HT-29 (cell line): ENCODE measurements at places on chromosomes 2 and 18.

- DNase-seq, result no peak
Observed at GRCh38 chr18:74679006-74679678, 81.5 kb downstream of the ZNF407 start.

GRCh38 chr2:45806563-45807358 lies 155.3 kb downstream of the PRKCE start:
- no peak for DNase-seq

GRCh38 chr2:98346311-98347236 lies at the start of gene CNGA3:
TSS of gene CNGA3 (plus strand) at chr2:98346456. CDS start at chr2:98369976, 23,520 bp downstream.
- DNase-seq, result no peak

- no peak for DNase-seq
Observed at GRCh38 chr2:186533717-186534116, 47.7 kb downstream of the ZC3H15 start.

DNA sequence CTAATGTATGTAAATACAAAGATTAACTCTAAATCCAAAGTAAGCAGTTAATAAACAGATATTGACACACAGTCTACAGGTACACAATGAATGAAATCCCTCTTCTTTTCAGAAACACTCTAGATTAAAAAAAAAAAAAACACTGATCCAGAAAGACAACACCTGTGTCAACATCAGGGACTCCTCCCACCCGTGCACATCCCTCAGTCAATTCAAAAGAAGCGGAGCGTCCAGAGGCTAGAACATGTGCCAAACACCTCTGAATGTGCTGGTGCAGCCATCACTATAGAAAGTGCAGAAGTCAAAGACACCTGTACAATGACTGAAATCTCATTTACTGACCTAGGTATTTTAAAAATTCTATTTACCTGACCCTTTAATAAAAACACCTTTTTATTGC lies 622.6 kb upstream of the ID2 start:
- no peak for DNase-seq

DNA sequence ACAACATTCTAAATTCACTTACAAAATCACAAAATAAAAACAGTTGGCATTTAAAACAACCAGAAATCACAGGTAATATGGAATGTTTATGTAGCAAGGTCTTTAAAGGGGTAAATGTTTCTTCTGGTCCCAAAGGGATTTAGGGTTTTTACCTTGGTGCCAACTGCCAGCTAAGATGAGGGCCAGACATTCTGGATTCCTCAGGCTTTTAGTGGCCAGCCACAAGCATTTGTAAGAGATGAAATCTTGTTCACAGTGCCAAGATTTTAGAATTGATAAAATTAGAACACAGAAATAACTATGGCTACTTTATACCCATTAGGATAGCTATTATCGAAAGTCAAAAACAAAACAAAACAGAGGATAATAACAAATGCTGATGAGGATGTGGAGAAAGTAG lies 60.4 kb upstream of the CDKL4 start:
- DNase-seq, result no peak

DNA sequence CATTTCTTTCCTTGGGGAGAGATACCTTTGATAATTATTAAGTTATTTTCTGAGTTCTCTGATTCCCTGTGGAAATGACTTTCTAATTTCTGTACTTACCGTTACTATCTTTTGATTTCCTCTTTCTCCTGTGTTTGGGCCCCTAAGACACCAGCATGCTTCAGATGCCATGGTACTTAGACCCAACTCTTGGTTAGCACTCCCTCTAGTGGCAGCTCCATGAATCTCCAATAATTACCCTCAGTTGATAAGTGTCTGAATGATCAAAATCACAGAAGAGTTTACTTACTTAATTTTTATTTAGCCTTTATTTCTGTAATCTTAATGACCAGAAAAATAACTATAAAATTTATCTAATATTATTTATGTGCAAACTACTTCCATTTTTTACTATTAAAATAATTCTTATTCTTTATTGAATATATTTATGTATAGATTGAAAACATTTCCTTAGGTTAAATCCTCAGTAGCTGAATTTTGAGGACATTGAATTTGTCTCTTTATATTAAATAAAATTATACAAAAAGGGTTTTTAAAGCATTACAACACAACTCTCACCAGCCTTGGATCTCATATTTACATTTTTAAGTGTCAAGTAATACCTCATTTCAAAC lies 300.4 kb downstream of the KCNS3 start:
- DNase-seq, result peak; percentile 65

GRCh38 chr2:104412384-104412783 lies 441.5 kb upstream of the POU3F3 start:
- peak; percentile 81 for DNase-seq

DNA sequence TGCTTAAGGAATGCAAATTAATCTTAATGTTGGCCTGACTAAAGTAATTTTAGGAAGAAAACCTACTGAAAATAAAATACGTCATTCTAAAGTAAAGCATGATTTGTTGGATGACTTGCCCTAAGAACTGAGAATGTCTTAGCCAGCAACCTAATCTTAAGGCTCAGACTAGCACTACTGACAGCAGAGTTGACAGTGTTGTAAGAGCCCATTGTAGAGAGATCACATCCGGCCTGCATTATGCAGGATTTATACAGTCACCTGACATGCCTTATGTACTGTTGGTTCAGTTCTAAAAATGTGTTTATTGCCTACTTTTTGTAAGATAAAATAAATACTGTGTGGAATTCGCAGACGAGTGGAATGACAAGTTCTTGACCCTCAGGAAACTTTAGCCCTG lies 82.3 kb downstream of the TMEM185B start:
- DNase-seq, result no peak

- no peak for DNase-seq
Observed at GRCh38 chr18:36329684-36330434, 32.3 kb downstream of the FHOD3 start.

DNA sequence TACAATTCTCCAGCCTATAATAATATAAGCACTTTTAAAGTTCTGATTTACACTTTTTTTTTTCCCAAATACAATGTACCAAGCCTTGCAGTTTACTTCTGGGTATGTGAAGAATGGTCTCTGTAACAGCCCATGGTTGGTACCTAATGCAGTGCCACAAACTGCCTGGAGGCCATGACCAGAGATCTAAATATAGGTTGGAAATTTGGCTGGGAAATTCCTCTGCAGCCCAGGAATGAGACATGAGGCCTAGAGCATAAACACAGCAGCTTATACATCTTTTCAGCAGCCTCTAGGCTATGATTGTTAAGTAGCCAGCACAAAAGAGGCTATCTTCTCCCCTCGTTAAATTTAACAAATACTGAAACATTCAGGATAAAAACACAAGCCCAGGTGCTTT lies 432.0 kb upstream of the FAM98A start:
- DNase-seq, result no peak

DNA sequence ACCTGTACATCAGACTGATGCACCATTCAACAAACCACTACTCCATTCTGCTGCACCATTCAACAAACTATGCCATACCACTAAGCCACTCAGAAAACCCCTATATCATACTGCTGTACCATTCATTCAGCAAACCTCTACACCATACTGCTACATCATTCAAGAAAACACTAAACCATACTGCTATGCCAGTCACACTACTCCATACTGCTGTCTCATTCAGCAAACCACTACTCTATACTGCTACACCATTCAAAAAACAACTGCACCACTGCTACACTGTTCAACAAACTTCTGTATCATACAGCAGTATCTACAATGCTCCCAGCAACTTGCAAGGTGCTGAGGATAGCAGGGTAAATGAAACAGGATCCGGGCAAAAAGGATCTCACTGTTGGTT lies 12.9 kb upstream of the SLC1A4 start:
- DNase-seq, result no peak

GRCh38 chr2:165667375-165667774 lies 126.7 kb downstream of the GALNT3 start:
- no peak for DNase-seq

DNA sequence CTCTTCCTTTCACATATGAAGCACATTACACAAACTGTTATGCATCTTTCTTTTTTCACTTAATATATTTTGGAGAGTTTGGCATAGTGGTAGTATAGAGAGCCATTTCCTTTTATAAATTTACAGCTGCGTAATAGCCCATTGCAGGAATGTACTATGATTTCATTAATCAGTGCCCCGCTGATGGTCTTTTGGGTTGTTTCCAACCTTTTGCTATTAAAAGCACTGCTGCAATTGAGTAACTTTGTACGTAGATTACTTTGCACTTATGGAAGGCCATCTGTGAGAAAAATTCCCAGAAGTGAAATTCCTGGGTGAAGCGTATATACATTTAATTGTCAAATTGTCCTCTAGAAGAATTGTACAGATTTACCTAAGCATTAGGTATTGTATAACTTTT lies 565.3 kb upstream of the ZNF804A start:
- DNase-seq, result no peak

DNA sequence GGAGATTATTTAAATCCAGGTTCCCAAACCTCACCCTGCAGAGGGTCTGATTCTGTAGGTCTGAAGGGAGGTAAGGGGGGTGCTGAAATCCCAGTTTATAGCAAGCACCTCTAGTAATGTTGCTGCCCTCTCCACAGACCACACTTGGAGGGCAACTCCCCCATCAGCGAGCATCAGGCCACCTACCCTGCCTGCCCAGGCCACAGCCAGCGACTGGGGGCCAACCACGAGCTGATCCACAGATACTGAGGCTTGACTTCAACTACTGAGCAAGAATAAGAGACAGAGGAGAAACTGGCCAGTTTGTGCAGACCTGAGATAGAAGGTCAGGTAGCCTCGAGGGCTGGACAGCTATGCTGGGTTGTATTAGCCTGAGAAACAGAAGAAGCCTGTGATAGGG lies 36.3 kb upstream of the LBH start:
- no peak for DNase-seq

- DNase-seq, result no peak
Observed at GRCh38 chr2:197208841-197209240, 101.7 kb downstream of the ANKRD44 start.

DNA sequence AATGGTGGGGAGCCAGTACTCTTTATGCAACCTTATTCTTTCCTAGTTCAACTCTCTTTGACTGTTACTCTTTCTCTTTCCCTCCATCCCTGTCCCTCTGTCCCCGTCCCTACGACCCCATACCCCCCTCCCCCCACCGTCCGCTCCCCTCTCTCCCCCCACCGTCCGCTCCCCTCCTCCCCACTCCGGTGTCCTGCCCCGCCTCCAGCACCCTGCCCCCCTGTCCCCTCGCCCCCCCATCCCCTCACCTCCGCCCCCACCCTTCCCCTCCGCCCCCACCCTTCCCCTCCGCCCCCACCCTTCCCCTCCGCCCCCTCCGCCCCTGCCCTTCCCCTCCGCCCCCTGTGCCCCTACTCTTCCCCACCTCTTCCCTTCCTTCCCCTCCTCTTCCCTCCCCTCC lies 128.4 kb downstream of the LPIN1 start:
- no peak for DNase-seq

DNA sequence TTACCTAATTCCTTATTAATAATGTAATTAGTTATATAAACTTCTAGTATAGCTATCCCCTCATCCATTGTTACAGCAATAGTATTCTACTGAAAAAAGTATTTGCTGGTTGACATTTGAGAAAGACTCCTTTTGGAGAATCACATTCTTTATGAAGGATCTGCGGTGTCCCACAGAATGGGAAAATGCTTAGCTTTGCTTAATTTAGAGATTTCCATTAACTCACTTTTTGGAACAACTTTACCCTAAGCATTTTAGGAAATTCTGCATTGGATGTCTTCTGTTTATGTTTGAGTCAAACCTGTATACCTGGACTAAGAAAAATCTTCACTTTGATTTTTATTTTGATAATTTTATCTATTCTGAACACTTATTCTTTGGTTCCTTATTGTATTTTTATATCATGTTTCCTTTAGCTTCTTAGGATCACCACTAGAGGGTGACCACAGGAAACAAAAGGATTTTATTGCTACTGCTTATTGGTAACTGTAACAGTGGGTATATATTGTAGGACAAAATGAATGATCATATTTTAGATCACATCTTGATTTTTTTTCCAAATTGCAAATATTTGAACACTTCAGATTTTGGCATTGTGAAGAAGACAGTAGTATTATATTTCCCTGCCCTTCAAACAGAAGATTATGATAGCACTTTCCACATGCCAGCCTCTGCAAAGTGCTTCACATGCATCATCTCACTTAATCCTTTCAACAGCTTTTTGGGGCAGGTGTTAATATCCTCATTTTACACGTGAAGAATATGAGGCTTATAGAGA lies 79.6 kb downstream of the MIB1 start:
- DNase-seq, result peak; percentile 28
